ENCODE measurements at places on chromosomes 3 and 15.

DNA sequence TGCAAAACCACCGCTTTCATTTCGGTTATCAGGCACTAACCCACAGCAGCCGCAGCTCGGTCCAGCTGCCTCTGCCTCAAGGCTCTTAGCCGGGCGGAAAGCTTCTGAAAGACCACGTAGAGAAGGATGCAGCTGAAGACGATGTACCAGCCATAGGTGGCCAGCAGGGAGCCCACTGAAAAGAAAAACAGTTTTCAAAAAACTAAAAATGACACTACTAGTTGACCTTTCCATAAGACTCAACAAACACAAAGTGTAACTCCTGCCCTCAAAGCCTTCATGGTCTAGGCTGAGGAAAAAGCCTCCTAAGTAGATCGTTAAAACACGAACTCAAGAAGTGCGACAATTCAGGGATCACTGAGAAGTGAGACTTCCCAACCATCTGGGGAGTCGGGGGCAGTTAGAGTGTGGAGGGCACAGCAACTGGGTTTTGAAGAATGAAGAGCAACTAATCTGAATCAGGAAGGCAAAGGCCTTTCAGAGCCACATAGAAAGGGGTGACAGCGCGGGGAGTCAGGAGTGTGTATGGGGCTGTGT is 716 bp downstream of the SELENOS start:
- DNase-seq: peak; percentile 59

DNA sequence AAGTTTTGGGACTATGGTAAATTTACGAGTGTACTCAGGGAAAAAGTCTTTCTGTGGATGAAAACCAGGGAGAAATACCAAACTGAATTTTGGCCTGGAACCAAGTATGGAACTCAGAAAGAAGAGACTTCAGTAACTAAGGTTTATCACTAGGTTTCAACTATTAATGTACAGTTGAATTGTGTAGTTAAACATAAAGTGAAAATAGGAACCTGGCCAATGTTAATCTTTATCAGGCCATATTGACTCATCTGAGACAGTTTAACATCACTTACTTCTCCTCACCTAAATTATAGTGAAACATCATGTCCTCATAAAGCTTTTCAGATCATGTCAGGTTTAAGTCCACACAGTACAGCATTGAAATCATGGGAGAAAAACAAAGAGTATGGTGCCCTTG is 197.7 kb downstream of the LSAMP start:
- DNase-seq: no peak

DNA sequence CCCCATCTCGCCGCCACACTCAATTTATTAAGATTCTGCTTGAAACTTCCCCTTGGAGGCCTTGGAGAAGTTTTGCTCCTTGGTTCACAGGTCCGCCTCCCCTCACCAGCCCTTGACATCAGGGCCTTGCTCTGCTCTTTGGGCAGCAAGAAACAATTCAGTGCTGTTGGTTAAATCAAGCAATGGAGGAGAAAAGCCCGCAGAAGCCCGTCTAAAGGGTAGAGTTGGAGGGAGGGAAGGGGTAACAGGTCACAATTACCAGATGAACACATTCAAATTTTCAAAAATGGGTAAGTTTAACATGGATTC is 429 bp downstream of the PARP9 start:
- DNase-seq: no peak

DNA sequence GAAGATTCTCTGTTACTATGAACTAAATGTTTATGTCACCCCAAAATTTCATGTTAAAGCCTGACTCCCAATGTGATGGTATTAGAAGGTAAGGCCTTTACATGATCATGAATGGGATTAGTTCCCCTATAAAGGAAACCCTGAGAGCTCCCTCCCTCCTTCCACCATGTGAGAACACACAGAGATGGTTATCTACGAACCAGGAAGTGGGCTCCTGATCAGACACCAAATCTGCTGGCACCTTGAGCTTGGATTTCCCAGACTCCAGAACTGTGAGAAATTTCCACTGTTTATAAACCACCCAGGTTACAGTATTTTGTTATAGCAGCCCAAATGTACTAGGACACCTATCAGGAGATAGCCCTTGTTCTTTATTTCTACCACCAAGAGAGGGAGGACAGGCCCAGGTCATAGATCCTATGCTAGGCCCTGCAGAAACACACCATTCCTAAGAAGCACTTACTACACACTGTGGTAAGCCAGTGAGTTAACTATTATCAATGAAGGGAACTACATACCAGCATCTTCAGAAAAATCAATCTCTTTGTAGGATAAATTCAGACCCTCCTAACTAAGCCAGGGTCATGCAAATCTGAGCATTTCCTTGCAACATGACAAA is 59.0 kb downstream of the PRKAR2A start:
- DNase-seq: no peak

- no peak for DNase-seq
Measured at GRCh38 chr3:124207873-124208485, 216.1 kb upstream of the ROPN1 start.

GRCh38 chr3:71031914-71032521 is 551.5 kb downstream of the FOXP1 start:
- no peak for DNase-seq

GRCh38 chr3:10387881-10388609 is 67.1 kb upstream of the SEC13 start:
- no peak for DNase-seq
